ENCODE measurements at places on chromosomes 11 and 22.

DNA sequence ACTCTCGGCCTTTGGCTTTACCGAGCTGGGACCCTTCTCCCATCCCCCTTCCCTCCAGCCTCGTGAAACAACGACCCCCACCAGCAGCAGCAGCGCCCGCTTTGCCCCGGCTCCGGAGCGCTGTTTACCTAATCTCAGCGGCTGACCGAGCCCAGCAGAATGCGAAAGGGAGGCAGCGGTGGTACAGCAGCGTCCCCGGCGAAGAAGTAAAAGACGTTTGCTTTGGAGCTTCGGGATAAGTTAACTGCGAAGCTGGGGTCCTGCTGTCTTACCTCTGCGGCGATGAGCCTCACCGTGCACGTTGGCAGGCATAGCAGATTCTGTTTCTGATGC is 2.0 kb upstream of the LARGE1 start:
- no peak for DNase-seq

DNA sequence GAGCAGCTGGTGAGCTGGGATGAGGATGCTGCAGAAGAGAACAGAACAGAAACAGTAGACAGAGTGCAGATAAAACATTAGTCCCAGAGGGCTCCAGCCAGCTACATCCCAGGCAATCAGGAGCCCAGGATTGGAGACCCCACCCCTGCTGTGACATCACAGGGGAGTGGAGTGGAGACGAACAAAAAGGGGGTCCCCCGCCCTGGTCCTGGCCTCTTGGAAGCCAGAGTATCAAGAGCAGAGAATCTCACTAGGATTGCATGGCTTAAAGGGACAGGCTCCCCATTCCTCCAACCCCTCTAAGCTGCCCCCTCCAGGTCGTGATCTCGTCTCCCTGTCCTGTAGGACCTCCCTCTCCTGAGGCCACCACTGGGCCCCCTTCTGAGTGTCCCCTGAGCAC is at the start of gene P2RX3:
P2RX3 (plus strand) TSS at position 211 of the 400 bp plus-strand sequence. CDS start 199 bp downstream, outside the sequence.
- DNase-seq = no peak

- no peak for DNase-seq
Observed at GRCh38 chr11:72141066-72141465, 5.5 kb downstream of the FOLR3 start.

- no peak for DNase-seq
Observed at GRCh38 chr11:9150501-9150900, 59.1 kb upstream of the SCUBE2 start.

DNA sequence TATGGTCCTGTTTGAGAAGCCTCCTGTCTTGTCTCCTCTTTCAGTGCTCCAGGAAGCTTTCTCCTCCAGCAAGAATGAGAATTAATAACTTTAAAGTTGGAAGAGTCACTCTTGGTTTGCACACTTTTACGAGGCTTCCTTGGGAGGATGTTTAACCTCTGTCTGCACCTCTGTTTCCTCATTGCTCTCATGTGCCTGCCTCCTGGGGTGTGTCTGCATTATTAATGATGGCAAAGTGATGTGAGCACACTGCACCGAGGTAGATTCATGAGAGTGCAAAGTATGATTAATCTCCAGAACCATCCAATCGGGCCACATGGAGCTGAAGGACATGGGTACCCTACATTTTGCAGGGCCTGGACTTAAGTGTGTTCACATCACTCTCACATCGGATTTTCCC is 73.5 kb upstream of the TENM4 start:
- DNase-seq = no peak
